ENCODE measurements at places on chromosomes 11 and 22.

DNA sequence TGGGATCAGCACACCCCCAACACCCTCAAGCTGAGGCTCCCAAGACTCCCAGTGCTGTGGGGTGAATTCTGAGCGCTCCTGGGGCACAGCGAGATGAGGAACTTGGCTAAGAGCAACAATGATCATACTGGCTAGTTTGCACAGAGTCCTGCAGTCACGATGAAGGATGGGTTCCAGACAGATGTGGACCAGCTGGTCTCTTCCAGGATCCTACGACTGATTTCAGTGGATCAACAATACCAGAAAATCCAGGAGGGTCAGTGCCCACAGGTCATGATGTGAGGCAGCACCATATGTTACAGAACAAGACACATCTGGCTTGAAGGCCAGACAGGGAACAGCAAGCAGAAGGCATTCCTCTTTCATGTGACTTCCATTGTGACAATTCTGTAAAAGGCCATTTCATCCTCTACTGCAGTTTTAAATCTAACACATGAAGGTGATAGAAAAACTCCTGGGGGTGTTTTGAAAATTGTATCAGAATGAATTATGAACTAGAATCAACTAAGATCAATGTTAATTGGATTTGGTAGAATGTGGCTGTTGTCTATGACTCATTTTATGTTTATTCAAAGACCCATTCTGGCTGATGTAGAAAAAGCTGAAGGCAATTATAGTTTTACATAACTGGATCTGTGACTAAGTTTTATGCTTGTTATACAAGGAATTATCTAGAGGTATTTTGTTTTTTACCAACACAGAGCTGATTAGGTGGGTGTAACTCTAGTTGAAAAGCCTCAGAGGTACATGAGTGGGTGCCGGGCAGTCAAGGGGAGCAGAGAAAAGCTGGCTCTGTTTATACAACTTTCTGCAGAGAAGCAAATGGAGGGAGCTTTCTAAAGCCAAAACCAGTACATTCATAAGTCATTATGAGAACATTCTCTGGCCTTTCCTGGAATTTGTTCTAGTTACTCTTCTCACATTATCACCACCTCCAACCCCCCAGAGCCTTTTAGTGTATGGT lies 29.1 kb downstream of the OR52K1 start:
- DNase-seq = no peak

DNA sequence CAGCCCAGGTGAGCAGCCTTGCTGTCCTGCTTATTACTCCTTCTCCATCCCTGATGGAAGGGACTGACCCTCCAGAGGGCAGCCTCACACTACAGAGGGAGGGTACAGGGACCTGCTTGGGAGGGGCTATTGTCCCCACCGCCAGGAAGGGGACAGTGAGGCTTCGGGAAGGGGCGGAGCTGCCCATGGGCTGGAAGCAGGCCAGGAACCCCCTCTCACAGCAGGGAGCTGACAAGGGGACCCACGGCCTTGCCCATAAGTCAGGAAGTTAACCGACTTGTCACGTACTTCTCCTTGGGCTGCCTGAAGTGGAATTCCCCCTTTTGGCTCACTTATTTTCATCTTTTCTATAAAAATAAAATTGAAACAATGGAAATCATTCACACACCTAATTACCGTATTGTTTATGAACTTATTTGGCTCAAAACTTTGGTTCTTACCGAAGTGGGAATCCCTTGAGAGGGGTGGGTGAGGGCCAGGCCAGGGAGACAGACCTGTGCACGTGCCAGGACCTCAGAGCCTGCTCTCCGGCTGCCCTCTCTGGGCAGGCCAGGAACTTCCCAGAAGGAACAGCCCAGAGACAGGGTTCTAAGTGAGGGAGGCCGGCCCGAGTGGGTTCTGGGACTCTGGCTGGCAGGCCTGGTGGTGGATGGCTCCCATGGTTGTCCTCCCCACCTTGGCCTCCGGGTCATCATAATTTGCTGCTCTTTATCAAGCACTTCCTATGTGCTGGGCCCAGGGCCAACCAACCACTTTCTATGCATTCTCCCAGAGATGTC lies 5.8 kb downstream of the MGAT3 start:
- DNase-seq = no peak

DNA sequence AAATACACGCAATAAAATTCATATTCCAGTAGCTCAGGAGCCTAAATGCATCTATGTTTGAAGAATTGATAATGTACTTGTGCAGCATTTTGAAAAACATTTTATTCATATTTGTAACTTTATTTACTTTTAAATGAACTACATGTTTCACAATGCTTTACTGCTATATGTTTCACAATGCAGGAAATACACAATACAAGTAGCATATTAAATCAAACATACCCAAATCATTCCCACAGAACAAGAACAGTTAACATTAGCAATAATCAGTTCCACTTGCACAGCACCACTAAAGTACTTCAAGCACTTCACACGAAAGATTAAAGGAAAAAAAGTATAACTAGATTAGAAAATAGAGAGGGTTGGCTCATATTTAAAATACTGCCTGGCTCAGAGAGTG lies 343.6 kb upstream of the CCDC90B start:
- no peak for DNase-seq

- DNase-seq = no peak
These were observed 2074.4 kb upstream of the RAG2 start for GRCh38 chr11:38672445-38672844.

DNA sequence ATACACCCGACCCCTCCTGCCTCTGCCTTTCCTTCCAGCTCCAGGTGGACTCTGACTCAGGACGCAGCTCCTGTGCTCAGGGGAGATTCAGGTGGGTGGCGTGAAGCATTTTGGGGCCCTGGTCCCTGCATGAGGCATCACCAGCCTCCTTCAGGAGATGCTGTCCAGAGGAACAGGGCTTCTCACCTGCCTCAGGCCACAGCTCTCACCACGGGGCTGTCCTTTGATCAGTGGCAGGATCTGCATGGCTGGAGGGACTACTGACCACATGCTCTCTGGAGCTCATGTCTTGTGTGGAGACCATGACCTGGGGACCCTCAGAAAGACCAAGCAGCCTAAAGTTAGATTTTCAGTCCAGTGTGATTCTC lies 58.8 kb downstream of the GGTLC2 start:
- DNase-seq = no peak

GRCh38 chr11:119486691-119487259 lies 63.8 kb upstream of the THY1 start:
- DNase-seq = no peak

DNA sequence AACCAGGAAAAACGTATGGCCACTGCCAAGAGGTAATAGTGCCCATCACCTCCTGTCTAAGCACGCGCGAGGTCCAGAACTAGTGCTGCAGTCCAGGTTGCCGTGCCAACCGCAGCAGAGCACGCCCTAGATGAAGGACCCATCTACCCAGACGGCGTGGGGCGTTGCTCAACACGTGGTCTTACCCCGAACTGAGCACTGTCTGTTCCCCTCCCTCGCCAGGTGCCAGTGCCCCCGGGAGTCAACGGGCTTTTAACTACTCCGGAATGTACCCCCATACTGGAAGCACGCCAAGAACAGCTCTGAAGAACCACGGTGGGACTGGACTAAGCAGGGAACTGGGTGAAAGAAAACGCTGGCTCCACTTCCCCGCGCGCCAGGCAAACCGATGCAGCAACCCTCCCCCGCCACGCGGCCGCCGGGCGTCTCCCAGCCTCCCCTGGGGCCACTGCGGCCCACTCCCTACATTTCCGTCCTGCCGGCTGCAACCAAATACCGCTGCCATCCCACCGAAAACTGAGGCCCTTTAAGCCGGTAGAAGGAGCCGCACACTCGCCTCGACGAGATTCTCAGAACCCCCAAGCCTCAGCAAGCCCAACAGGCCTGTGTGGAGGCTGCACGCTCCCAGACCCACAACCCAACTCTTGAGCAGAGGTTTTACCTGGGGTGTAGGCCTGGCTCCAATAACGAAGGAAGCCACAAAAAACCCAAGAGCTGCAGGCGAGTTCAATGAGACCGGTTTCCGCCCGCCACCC lies at the start of gene HSPA8:
HSPA8 (minus strand) TSS at position 734 of the 755 bp plus-strand sequence. CDS start 812 bp downstream, outside the sequence.
- DNase-seq = no peak

DNA sequence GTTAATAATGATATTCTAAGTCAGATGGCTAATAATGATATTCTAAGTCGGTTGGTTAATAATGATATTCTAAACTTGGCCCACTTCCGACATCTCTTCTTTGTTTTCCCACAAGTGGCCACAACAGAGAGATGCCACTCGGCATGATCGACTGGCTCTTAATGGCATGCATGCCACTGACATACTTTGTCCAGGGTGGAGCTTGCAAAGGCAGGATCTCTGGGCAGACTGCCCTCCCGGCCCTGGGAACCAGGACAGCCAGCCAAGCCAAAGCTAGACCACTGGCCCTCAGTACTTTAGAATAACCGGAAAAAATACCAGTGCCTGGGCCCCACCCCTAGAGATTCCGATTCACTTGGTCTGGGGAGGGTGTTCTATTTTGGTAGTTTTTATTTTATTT lies 78.1 kb downstream of the KIAA1671 start:
- DNase-seq = no peak

DNA sequence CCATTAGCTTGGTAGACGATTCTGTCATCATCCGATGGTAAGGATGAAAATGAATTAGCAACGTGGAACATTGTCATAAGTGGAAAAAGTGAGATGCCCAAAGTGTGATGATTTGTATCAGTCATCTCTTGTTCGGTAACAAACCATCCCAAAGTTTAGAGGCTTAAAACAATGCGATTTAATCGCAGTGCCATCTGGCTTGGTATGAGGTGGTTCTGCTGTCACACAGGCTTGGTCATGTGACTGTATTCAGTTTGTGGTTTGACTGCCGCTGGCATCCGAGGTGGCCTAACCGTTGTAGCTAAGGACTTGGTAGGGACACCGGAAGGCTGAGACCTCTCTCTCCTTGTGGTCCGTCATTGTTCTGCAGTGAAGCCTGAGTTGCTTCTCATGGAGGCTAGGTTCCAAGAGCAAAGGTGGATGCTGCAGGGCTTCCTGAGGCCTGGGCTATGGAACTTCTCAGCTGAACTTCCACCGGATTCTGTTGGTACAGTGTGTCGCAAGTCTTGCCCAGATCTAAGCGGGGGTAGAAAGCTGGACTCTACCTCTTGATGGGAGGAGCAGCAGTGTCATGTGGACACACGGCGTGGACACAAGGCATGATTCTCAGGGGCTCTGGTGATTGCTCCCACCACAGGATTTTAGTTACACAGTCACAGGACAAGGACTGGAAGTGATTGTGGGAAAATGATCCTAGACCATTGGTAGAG lies 36.3 kb downstream of the BCR start:
- no peak for DNase-seq

DNA sequence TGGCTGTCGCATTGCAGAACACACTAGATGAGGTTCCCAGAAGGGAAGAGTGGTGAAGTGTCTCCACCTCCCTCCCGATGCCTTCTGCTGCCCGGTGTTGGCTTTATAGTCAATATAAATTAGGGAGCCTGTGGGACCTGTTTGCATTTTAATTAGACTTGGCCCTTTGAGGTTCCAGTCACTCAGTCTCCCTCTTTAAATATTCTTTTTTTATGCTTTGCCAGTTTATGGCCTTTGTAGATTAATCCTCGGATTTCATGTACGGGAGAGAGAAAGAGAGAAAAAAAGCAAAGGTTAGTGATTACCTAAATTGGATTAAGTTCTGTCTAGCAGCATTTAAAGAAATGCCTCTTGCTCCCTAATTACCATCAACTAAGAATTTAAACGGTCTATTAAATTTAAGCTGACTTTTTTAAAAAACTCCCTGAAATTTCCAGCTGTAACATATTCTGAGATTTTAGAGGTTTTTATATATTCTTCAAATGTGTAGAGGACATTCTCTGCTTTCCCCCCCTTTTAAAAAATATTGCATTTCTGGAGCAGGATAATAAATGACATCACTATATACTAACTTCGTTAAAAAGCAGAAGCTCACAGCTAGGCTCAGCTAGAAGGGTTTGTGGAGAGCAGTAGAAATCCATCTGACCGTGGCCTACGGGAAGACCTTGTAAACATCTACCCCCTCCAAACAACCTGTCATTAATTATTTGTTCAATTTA lies 84.4 kb downstream of the PRR5L start:
- DNase-seq = no peak

- no peak for DNase-seq
These were observed 587 bp upstream of the ALDH3B1 start for GRCh38 chr11:68009391-68010089.

DNA sequence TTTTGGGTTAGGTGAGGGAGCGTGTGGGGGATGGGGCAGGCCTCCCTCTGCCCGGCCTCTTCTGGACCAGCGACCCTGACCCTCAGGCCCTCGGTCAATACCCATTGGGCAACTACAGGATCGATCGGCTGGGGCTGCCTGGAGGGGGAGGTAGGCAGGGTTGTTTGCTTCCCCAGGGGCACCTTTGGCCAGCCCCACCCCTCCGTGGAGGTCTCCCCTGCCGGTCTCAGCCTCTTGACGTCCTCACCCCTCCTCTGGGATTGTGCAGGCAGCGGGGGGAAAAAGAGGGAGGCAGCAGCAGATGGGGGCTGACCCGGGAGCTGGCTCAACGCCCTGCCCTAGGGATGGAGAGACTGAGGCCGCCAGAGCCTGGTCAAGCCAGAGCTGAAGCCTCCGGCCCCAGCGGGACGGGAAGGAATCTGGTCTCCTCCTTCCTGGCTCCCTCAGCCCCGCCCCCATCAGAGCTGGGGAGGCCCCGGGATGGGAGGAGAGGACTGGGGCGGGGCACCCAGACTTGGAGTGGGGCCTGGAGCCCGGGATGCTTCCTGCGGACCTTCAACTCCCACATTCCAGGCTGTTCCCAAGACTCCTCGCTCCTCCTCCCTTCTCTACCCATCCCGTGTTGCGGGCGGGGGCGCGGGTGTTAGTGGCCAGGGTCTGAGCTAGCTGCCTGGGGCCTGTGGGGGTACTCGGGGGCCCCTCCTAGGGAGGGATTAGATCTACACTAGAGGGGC lies 14.4 kb upstream of the CDC42EP1 start:
- peak; percentile 81 for DNase-seq

DNA sequence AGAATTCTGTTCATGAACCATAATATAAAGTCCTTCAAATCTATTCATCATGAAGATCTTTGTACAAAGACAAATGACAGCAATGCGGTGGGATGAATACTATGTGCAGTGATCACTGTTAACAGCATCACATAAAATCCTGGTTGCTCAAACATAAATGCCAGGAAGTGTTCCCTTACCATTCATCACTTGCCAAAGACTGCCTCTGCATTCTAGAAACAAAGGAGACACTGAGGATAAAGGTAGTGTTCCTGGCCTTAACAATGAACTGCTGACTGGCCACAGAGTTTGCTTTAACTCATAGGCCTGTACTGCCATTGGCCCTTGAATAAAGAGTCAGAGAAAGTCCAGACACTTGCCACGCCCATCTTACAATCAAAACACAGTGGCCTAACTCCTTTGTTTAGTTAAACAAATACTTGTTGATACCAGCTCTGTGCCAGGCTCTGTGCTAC lies 29.5 kb downstream of the C2CD3 start:
- DNase-seq = no peak

- no peak for DNase-seq
These were observed 12.8 kb upstream of the OSBPL5 start for GRCh38 chr11:3177931-3178330.

Data from urinary bladder (tissue), 4 donors.